Erythroblast (primary cell): ENCODE measurements at places on chromosomes 4 and X.

GRCh38 chr4:68960294-68961163, 8.9 kb upstream of the UGT2A3 start:
- no peak for DNase-seq

- no peak for DNase-seq
Observed at GRCh38 chr4:126136922-126137781, 822.4 kb downstream of the FAT4 start.

DNA sequence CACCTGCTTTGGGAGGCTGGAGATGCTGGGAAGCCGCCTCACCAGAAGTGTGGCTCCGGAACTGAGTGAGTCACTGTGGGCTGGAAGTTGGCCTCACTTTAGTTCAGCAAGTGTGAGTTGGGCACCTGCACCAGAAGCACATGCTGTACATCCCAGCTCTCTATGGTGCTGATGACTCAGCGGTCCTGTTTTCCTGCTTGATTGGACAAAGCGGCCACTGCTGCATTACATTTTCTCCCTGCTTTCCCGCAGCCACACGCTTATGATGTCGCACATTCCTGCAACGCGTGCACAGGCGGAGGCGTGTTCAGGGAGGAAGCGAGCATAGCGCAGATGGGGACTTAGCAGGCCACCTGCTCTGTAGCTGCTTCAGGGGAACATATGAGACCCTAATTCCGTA, 26.7 kb upstream of the CLDN34 start:
- DNase-seq = no peak

DNA sequence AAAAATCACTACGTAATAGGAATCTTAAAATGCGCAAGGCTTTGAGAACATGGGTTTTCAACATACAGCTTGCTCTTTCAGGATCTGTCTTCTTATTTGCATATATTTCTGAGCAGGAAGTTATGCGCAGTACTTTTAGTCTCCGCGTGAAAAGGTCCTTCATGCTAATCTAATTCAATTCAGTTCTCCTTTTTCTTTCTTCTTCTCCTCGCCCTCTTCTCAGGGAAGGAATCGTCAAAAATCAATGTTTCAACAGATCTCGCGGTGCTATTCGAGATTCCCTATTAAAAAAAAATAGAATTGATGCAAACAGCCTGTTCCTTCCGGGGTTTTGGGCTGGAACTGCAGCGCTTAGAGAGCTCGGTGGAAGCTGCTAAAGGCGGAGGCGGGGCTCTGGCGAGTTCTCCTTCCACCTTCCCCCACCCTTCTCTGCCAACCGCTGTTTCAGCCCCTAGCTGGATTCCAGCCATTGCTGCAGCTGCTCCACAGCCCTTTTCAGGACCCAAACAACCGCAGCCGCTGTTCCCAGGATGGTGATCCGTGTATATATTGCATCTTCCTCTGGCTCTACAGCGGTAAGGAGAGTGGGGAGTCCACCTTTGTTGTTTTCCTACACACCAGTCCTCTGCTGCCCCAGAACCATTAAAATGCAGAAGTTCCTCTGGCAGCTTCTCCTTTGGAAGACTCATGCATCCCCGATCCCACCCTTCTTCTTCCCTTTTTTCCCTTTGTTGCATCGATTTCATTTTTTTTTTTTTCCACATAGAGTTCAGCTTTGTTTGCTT, at the start of the genes HMGN5 and SH3BGRL:
TSS of gene HMGN5 (minus strand) at position 243 of the 785 bp plus-strand sequence. CDS start 80,364 bp downstream, outside the sequence.
TSS of gene SH3BGRL (plus strand) at position 432 of the 785 bp plus-strand sequence. CDS start at position 531, 99 bp downstream.
- peak; percentile 88 for DNase-seq

- no peak for DNase-seq
Observed at GRCh38 chrX:40975951-40976350, 109.3 kb upstream of the USP9X start.

DNA sequence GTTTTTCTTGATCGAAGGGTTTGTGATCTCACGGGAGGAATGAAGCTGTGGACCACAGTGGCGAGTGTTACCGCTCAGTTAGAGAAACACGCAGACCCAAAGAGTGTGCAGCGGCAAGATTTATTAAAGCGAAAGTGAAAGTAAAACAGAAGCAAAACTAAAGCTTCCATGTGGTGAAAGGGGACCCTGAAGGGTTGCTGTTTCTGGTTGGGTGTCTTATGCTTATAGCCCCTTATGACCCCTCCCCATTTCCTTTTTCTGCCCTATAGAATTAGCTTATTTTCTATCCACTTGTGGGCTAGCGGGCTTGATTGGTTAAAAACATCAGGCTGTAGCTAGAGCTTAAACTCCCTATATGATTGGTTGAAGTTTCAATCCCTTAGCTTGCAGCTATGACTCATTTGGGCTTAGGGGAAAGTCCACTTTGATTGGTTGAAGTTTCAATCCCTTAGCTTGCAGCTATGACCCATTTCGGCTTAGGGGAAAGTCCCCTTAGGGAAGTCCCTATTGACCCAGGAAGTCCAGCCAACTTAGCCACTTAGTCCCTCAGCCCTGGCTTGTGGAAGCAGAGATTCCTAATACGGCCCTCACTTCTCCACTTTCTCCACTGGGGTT, 171.2 kb upstream of the NWD2 start:
- no peak for DNase-seq

DNA sequence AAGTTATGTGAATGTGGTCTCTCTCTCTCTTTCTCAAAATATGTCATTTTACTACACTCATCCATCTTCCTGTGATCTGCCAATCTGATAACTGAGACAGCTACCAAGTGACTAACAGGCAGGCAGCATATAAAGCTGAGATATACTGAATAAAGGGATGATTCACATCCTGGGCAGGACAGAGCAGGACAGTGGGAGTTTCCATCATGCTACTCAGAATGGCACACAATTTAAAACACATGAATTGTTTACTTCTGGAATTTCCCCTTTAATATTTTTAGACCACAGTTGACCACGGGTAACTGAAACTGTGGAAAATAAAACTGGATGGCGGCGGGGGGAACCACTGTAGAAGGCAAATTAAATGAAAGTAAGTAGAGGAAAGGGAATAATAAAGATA, 58.6 kb upstream of the DCTD start:
- DNase-seq = peak; percentile 8

DNA sequence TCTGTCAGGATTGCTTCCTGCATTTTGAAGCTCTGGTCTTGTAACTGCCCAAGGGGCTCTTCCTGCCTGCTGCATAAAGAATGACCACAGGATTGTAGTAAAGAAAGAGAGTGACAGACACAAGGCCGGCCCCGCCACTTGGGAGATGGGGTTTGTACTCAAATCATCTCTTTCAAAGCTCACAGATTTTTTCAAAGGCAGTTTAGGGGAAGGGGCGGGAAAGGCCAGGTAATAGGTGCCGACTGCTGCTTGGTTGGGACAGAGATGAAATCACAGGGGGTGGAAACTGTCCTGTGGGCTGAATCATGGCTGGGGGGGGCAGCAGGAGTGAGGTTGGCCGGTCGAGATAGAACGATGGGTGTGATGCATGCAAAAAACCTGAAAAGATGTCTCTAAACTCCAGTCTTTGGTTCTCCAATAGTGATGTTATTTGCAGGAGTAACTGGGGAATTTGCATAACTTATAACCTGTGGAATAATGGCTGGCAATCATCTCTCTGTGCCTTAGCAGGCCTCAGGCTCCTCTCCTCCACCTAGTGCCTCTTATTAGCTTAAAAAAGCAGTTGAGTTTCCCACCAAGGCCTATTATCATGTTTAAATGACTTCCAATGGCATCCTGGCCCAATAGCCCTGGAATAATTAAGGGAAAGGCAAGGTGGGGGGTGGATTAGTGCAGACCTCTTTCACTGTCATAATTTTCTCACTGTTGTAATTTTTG, 778.4 kb upstream of the FRG1 start:
- no peak for DNase-seq

GRCh38 chrX:118356154-118356701, 10.3 kb downstream of the WDR44 start:
- no peak for DNase-seq

DNA sequence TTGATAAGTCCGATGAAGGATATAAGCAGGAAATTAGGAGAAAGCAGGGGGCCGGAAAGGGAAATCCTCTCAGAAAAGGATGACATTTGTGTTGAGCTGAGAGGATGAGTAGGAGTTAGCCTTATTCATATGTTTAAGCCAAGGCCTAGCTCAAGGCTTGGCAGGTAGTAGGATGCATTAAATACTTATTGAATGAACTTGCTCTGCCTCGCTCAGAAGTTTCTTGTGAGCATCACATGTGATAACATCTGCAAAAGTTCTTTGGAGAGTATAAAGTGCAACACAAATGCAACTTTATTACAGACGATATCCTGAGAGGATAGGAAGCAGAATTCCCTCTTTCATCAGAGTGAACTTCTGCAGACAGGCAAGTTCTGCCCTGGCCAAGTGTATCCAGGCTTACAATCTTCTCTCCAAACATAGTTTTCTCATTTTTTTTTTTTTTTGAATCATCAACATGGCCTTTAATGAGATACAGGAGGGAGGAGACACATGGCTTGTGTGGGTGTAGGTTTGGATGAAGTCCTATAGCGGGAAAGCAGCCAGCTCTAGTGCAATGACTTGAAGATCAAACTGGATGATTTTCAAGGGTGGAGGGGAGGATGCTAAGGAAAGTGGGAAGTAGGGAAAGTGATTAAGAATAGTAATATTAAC, 48.1 kb downstream of the LUZP4 start:
- DNase-seq = no peak

- DNase-seq = peak; percentile 0
Observed at GRCh38 chrX:148573119-148573518, 72.7 kb downstream of the AFF2 start.

DNA sequence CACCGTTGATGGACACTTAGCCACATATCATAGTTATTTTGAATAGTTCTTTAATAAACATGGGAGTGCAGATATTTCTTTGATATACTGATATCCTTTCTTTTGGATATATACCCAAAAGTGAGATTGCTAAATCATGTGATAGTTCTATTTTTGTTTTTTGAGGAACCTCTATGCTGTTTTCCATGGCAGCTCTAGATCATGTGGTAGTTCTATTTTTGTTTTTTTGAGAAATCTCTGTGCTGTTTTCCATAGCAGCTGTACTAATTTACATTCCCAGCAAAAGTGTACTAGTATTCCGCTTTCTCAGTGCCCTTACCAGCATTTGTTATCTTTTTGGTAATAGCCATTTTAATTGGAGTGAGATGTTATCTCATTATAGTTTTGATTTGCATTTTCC, 3.6 kb downstream of the SH3BGRL start:
- DNase-seq = no peak

GRCh38 chrX:55867708-55868107, 150.2 kb downstream of the RRAGB start:
- no peak for DNase-seq

GRCh38 chr4:181701214-181701613, 542.0 kb upstream of the TENM3 start:
- no peak for DNase-seq

- DNase-seq = no peak
Observed at GRCh38 chrX:24264383-24264782, 49.5 kb downstream of the SUPT20HL2 start.

DNA sequence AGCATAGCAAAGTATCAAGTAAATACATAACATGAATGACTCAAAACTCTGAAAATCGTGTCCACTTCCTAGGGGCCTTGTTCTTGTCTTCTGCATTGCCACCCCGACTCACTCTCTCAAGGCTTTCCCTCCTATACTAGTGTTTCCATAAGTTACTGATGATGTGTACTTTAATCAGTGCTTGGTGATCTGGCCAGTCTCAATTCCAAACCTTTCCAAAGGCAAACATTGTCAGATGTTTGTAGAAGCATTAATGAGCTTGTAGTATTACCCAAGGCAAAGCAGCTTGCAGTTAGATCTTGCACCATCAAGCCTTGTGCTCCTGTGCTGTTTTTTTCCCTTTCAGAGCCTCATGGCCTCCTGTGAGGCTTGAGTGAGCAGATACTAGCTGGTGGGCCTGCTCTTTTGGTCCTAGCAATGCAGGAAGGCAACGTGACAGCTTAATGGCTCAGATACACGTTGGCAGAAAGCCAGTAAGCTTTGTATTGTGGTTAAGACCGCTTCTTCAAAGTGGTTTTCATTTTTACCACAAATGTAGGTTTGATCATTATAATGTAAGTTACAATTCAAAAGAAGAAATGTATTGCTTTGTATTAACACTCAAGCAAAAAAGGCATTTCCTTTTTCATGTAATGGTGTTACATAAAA, 51.8 kb downstream of the RBPJ start:
- peak; percentile 54 for DNase-seq

GRCh38 chr4:105661028-105661427, 47.5 kb downstream of the INTS12 start:
- no peak for DNase-seq

GRCh38 chrX:129576539-129576938, 36.5 kb downstream of the OCRL start:
- DNase-seq = no peak

DNA sequence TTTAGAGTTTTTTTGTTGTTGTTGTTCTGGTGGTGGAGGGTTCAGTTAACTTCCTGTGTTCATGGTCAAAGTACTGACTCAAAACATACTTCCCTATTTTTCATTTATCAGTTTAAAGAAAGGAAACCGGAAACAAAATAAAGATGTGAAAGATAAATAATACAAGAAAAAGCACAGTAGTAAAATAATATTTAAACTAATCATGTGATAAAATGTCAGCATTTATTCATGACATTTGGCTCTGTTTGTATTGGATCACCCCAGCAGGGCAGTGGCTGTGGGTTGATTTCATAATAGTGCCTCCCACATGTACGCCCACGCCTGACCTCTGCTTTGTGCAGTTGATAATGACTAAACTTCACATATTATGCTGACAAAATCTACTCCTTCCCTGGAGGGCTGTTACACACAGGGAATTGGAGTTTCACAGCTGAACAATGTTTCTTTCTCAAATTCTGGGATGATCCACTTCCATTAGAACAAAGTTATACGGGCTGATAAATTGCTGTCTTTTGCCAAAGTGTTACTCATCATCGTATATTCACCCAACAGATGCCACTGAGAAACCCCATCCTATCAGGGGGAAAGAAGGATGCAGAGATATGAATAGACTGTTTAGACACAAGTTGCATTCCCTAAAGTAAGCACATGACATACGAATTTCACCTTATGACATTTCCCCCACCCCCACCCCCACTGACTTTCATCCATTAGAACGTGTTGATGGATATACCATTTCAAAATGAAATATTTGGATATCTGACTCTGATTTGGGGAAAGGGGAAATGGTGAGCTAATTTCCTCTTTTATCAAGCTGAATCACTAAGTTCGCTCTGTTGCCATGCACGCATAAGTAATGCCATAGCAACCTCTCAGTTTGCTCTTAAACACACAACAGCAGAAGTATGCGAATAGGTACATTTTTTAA, 48.3 kb downstream of the AMELX start:
- DNase-seq = peak; percentile 69

- no peak for DNase-seq
Observed at GRCh38 chrX:115588179-115588578, 27.2 kb downstream of the PLS3 start.

GRCh38 chr4:83342476-83342875, 7.8 kb upstream of the HPSE start:
- no peak for DNase-seq

DNA sequence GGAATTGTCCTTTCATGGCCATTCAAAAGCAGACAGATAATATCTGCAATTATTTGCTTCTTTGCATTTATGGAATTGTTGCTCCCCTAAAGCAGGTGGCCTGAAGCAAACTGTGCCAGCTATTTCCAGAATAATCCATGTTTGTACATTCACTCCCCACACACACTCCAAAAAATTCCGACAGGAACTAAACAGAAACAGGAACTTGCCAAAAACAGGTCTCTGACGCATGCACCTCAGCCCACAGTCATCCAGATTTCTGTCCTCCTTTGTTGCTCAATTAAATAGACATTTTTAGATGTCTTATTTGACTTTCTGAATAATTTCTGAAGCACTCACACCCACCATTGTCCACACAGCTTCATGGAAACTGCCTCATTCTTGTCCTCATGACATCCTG, 71.5 kb upstream of the EDNRA start:
- no peak for DNase-seq
